ENCODE measurements at places on chromosomes 5 and 9.
A peak's percentile ranks its signal among the peaks of the same experiment; 100 is the strongest.

DNA sequence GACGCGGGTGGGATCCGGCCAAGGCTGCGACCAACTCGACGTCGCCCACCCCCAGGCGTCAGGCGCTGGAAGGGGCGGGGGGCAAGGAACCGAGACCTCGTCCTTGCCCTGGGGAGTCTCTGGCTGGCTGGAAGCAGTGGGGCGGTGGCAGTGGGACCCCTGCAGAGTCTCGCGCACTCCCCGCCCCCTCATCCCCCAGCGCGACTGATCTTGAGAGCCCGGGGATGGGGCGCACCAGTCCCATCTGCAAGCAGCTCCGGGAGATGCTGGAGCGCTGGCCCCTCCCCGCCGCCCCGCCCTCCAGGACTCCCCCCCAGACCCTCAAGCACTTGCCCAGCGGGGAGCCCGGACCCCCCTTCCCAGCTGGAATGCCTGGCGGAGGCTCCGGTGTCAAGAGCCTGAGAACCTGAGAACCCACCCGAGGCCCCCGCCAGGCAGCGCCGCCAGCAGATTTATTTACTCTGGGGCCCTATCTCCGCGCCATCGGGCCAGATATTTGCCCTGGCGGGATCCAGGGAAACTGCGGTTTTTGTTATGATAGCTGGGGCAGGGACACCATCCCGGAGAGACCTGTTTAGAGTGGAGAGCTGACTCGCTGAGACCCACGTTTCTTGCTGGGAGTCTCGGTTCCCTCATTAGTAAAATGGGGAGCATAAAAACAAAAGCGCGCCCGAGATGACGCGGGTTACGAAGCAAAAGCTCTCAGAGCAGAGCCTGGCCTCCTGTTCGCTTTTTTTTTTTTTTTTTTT, 1.2 kb downstream of the PRRT1B start:
- DNase-seq, result peak; percentile 21

GRCh38 chr5:18333841-18334240, 699.6 kb downstream of the TAF11L14 start:
- no peak for DNase-seq

GRCh38 chr5:131262953-131263541, 806 bp upstream of the CDC42SE2 start:
- DNase-seq, result no peak

DNA sequence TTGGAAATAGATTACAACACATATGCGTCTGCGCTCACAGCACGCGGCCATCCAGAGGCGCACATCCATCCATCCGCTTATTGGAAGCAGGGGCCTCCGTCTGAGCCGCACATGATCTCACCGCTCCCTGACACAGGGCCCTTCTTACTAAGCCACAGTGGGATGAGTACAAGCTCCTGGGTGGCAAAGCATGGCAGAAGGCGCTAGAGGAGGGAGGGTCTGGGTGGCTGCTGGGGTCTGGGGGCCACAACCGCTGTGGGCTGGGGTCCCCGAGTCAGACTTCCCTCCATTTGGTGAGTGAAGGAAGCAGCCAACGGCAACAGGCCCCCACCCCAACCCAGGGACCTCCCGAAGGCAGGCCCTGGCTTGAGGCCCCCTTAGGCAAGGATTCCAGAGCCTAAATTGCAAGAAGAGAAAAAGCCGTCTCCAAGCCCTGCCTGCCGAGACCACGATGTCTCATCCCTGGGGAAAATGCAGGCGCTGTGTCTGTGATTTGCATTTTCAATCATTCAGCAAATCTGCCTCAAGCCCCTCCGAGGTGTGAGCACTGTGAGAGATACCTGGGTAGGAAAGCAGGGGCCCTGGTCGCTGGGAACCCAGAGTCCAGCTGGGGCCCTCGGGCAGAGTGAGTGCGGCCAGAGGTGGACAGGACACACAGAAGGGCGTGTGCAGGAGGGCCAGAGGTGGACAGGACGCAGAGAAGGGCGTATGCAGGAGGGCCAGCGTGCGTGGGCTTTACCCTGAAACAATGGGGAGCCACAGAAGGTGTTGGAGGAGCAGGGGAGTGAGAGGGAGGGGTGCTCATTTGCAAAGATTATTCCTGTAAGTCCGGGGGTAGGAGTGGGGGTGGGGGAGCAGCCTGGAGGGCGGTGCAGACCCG, 135.7 kb downstream of the OLFM1 start:
- DNase-seq, result no peak

DNA sequence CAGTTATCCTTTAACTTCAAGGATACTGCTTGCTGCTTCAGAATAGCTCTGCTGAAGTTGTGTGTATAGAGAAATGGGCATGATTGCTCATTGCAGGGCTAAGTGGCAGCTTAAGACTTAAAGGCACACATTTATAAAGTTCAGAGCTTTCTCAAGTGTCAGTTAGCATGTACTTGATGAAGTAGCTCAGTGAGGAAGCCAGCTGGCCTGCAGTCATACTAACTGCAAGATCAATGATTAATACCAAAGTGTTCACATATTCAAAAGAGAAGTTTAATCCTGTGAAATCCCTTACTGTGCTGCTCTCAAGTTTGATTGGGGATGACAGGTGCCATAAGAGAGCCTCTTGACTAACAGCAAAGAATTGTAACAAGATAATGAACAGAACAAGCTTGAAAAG, 483.4 kb upstream of the NUDT12 start:
- DNase-seq, result no peak

GRCh38 chr5:55143624-55144023, 16.3 kb upstream of the GPX8 start:
- no peak for DNase-seq

GRCh38 chr9:76001459-76001858, 111.0 kb downstream of the PCSK5 start:
- DNase-seq, result no peak

DNA sequence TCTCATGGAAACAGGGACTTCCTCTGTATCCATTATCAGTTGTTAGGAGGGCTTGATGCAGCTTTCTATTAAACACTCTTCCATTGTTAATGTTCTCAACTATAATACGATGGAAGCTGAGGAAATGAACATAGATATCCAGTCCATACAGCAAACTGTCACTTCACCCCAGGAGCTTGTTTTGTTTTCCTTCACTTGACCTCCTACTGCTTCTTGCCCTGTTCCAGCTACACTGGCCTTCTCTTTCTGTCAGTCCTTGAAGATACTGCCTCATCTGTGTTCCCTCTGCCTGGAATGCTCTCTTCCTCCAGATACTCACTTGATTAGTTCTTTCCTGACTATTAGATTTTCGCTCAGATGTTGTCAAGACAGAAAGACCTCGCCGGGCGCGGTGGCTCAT, 17.1 kb downstream of the CTNNA1 start:
- peak; percentile 17 for DNase-seq

GRCh38 chr5:6581559-6582426, 51.1 kb downstream of the NSUN2 start:
- DNase-seq, result no peak

GRCh38 chr9:106107716-106108115, 413.4 kb downstream of the TMEM38B start:
- DNase-seq, result no peak

GRCh38 chr5:23072179-23072578, 219.0 kb upstream of the CDH12 start:
- no peak for DNase-seq

DNA sequence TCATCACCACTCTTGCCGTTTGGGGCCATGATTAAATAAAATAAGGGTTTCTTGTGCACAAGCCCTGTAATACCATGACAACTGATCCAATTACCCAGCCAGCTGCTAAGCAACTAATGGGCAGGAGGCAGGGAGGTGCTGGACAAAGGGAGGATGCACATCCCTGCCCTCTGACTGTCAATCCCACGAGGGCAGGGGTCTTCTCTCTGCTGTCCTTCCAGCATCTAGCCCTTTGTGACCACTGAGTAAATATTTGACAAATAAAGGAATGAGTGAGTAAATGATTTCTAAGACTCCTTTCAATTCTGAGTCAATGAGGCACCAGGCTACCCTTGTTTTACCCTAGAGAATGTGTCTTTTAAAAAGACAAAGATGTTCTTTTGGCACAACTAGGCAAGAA, 247.1 kb downstream of the SYK start:
- DNase-seq, result no peak

DNA sequence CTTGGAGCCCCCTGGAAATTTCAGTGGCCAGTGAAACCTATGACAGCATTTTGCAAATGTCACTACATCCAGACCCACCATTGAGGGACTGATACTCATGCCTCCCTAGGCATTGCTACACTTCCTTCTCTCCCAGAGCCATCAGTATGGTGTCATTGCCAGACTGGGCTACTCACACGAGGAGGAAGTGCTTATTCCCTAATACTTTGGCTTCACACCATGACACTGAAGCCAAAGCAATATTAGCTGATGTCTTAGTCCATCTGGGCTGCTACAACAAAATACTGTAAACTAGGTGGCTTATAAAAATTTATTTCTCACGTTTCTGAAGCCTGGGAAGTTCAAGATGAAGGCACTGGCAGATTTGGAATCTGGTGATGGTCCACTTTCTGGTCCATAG, 22.6 kb downstream of the TRPM3 start:
- DNase-seq, result no peak

- DNase-seq, result no peak
Observed at GRCh38 chr5:103283120-103283519, 24.6 kb downstream of the MACIR start.

DNA sequence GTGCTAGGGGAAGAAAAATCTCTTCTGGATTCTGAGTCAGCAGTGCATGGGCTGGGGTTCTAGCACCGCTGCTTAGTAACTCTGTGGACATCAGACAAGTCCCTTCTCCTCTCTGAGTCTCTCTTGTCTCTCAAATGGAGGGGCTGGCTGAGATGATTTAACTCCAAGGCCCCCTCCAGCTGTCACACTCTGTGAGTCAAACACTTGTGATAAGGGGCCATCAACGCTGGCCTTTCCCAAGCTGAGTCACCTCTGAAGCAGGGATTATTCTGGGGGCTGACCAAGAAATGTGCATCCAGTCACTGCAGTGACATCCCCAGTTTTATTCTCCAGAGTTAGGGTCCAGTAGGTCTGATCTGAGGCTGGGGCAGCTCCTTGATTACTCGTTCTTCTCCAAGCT, 110.4 kb upstream of the ZNF462 start:
- no peak for DNase-seq

GRCh38 chr5:173458828-173459609, 130.8 kb upstream of the STC2 start:
- no peak for DNase-seq

DNA sequence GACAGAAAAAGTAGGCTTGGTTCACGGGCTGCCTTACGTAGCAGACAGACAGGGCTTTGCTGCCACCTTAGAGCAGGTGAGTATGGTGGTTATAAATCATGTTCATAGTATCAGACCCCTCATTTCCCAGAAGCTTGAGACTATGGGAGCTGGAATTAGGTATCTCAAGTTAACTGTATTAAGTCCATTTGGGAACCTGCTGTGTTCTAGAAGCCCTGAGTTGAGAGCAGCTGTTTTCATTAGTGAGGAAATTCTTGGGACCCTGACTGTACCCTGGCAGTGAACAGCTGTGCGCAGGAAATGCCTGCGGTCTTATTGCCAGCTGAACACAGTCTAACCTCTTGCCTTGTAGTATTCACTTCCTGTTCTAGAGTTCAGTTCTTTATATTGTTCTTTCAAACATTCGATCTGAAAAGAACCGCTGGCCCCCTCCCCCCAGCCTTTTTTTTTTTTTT, 29.8 kb downstream of the UGCG start:
- DNase-seq, result no peak

- DNase-seq, result peak; percentile 55
Observed at GRCh38 chr9:116355153-116355921, 201.7 kb downstream of the PAPPA start.

DNA sequence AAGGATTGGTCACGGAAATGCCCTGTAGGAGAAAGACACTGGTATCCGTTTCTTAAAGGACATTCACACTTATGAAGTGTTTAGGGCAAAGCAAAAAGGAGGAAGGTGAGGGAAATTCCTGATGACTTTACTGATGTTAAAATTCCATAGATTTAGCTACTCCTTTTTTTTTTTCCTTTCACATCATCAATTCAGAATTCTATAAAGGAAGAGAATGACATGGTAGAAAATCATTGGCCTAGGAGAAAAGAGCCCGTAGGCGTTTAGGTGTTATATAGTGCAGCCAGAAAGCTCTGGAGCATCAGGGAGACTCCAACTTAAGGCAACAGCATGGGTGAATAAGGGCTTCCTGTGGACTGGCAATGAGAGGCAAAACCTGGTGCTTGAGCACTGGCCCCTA, at the start of gene TSLP:
Gene TSLP, plus strand, starts transcription at position 301 of the 400 bp plus-strand sequence. CDS start 178 bp downstream, outside the sequence.
- no peak for DNase-seq

GRCh38 chr5:120808135-120808534, 344.0 kb downstream of the PRR16 start:
- no peak for DNase-seq

GRCh38 chr5:59261969-59262368, 631.6 kb downstream of the PDE4D start:
- no peak for DNase-seq

DNA sequence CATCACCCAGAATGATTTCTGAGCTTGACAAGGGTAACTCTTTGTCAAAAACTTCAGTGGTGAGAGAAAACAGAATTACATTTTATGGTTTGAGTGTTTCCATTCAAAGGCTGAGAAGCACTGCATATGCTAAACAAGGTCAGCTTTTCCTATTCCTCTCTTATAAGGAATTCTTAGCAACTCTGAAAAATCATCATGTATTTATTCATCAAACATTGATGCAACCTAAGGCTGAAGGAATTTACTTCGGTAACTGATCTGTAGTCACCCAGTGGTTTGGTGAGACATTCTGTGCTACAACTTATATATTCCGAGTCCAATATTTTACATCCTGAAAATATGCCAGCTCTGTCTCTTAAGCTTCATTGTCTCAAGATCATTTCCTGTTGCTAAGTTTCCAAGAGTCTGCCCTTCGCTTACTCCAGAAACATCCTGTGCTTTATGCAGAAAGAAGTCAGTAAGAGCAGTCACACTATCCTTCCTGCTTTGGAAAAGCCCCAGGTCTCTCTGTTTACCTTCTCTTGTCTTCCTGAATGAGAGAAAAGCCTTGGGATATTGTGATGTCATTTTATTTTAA, 176.6 kb upstream of the TBCA start:
- DNase-seq, result no peak

DNA sequence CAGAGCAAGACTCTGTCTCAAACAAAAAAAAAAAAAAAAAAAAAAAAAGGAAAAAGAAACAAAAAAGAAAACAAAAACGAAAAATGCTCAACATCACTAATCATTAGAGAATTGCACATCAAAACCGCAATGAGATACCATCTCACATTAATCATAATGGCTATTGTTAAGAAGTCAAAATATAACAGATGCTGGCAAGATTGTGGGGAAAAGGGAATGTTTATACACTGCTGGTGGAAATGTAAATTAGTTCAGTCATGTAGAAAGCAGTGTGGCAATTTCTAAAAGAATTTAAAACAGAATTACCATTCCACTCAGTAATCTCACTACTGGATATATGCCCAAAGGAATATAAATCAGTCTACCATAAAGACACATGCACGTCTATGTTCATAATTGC, 50.4 kb upstream of the PRR16 start:
- DNase-seq, result no peak

GRCh38 chr9:33293782-33294181, 3.5 kb downstream of the NFX1 start:
- DNase-seq, result no peak

DNA sequence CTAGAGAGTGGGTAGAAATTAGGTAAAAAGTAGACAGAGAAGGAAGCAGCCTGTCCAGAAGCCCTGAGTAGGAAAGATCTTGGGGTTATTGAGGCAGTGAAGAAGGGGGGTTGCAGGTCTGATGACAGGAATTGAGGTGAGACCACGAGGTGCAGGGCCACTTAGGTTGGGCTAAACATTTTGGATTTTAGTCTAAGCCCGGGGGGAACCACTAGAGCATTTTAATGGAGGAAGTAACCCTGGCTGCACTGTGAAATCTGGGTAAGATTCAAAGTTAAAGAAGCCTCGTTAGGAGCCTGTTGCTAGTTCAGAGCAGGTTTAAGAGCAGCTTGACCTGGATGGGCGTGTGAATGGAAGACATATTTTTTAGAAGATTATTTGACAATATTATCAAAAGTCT, 38.3 kb downstream of the MAP3K1 start:
- no peak for DNase-seq
